ENCODE measurements at places on chromosomes 5 and 9. TPM values are rescaled to one million over a fixed set of nuclear protein-coding genes. Genes with fewer than 3 reads are reported as not detected.

DNA sequence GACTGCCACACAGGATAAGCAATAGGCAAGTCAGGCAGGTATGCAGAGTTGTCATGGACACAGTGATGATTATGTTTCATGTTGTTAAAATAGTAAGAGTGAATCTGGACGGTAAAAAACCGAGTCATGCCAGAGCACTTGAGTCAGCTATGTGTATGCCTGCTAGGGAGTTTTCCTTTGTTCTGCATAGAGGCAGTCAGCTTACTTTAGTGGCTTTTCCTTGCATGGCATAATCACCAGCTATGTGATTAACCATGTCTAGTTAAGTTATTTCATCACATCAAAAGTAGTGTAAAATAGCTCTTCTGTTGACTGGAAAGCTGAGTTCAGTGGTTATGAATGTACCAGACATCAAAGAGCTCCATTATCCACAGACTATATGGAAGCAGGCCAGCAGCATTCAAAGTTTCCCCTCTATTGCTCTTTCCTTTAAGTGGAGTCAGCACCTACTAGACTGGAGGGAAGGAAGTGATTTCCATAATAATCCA is 989.8 kb downstream of the TLE1 start:
- DNase-seq = peak; percentile 81

DNA sequence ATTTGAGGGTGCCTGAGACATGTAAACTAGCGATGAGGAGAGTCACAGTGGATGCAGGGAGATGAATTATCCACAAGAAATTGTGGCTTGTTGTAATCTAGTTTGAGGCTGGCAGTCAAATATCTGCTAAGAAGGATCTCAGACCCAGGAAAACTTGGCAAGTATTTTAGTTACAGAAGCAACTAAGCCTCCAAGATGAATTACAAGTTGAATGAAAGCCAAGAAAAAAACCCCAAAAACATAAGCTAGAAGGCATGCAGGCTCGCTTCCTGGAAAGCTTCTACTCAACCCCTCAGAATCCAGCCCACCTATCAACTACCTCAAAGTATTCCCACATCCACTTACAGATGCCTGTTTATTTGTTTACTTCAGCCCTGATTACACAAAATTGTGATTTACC is 696.9 kb downstream of the MAT2B start:
- peak; percentile 15 for DNase-seq

The LYRM7 gene
- 8.4 TPM for total RNA-seq

DNA sequence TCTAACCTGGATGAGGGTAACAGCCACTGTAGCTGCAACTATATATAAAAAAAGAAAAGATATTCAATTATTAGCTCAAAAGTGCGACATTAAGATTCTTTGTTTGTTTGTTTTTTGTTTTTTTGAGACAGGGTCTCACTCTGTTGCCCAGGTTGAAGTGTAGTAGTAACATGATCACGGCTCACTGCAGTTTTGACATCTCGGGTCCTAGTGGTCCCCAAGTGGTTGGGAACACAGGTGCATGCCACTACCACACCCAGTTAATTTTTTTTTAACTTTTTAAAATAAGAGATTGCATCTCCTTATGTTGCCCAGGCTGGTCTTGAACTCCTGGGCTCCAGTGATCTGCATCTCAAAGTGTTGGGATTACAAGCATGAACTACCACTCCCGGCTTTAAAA is 61.8 kb downstream of the MEF2C start:
- DNase-seq = no peak

The TAF11L10 gene
- total RNA-seq = not detected

- no peak for DNase-seq
These were observed 71.4 kb downstream of the SEMA4D start for GRCh38 chr9:89426384-89426961.

DNA sequence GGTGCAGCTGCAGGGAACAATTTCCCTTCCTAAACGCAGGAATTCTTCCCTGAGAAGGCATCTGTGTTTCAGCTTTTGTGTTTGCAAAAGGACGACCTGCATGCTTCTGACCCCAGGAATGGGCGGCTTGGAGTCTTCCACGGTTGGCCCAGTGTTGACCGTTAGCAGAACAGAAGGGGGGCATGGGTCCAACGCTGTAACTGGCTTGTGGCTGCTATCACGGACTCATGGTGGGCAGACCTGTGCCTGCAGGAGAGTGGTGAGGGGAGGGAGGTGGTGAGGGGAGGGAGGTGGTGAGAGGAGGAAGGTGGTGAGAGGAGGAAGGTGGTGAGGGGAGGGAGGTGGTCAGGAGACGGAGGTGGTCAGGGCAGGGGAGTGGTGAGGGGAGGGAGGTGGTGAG is 388.6 kb upstream of the IRX4 start:
- no peak for DNase-seq

The APBA1 gene
- total RNA-seq = 0.69 TPM

DNA sequence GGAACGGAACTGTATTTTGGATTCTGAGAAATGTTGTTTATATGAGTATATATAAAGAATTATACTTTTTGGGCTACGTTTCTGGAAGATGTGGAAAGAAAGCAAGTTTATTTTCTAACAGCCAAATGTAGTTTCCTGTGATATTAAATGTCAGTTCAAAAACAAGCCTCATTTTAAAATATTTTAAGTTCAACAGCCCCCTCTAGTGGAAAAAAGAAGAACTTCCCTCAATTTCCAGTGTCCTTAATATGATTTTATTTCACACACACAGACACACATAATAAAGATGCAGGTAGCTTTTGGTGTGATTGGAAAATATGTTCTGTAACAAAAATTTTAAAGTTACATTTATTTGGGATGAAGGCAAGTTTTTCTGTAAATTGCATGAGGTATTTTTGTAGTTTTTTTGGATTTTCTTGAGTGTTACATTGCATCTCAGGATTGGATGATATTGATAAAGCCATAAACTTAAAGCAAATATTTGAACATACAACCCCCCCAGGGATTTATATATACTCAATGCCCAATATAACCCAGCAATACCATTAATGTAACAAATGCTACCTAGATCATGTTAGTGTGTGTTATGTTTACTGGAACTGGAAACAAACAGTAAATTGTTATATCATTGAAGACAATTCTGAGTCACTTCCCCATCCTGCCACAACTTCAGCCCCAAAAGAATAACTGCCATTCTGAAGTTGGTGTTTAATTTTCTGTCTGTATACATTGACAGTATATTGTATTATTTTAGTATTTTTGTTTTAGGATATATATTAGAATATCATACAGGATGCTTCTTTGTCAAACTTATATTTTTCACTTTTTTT is 54.0 kb downstream of the CCDC171 start:
- DNase-seq = peak; percentile 61

DNA sequence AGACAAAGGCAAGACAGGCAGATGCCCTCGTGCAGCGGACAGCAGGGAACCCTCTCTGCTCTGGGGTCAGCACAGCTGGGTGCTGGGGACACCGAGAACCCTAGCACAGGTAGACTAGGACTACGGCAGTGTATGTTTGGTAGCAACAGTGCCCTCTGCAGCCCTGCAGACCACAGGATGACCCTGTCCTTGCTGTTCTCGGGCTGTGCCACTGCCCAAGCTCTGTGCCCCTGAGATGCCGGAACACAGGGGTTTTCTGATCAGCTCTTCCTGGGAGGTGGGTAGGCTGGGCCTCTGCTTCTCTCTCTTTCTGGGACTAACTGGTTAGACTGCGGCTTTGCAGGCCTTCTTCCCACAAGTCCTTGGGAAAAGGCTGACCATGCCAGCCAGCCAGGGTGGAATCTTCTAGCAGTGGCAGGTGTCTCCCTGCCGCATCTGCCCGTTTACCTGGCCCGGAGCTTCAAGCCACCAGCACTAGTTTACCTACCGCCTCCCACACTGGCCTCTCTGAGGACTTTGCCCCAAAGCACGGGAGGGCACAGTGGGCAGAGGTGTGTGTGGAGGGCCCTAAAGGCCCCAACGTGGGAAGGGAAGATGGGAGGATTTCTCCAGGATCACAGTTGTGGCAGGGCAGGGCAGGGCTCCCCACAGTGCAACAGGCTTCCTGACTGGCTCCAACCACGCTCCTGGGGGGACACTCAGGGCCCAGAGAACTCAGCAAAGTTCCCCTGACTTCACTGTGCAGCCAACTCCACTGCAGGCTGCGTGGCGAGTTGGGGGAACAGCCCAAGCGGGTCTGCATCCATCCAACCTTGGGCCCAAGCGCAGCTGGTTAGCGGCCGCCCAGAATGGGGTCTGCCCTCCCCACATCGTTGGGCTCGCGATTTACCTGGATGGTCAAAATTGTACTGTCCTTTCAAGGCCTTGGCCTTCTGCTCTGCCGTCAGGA is 1.2 kb downstream of the UCK1 start:
- DNase-seq = no peak

DNA sequence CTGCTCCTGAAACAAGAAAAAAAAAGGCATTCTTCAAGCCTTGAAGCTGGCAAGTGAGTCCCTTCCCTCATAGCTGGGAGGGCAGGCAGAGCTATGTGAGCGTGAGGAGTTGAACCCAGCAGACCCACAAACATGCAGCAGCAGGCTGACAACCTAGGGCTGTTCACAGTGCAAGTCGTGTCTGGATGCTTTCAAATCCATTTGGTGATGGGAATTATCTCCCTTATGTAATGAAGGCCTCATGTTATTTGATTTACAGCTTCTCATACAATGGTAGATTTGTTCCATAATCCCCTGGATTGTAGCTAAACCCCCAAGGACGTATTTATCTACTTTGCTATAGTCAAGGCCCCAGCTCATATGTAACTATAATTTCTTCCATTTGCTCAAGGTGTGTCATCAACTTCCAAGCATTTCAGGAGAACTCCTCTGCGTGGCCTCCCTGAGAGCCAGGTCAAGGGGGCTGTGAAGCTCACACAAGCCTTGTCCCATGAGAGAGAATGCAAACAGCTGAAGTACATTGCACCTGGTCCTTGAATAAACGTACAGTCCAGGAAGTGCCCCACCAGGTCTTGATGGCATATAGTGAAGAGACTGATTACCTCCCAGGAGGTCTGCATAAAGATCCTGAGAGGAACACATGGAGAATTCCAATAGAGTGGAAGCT is 124.8 kb upstream of the SLC1A3 start:
- DNase-seq = no peak

The LPAR1 gene
- 33.8 TPM for total RNA-seq

GRCh38 chr5:83400241-83400640 is 71.3 kb upstream of the VCAN start:
- no peak for DNase-seq

The SAXO1 gene
- 0.10 TPM for total RNA-seq

The SPINK7 gene
- total RNA-seq = not detected

- DNase-seq = no peak
These were observed 65.0 kb downstream of the NSUN2 start for GRCh38 chr5:6567835-6568234.

DNA sequence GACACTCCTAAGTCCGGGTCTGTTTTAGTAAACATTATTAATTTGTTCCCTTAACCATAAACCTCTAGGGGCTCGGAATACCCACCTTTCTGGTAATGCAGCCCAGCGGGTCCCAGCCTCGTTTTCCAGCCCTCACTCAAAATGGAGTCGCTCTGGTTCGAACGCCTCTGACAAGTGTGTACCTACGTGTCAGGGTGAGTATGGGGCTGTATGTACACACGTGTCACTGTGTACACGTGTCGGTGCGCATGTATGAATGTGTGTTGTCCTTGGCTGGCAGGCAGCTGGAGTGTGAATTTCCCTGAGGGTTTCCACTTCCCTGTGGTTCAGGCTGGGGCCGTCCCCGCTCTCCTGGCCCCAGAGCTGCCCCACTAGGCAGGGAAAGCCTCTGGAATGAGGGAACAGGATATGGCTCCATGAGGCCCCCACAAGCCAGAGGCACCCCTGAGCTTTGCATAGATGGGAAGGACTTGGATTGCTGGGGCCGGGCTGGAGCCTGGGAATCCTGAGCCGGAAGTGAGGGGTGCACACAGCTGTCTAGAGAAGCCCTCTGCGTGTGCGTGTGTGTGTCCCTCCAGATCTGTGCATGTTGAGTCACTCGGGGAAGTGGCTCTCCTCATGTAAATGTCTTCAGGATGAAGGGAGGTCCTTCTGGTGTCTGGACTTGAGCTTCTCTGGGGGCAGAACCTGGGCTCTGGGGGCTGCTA is 160.8 kb upstream of the IER5L start:
- peak; percentile 39 for DNase-seq

DNA sequence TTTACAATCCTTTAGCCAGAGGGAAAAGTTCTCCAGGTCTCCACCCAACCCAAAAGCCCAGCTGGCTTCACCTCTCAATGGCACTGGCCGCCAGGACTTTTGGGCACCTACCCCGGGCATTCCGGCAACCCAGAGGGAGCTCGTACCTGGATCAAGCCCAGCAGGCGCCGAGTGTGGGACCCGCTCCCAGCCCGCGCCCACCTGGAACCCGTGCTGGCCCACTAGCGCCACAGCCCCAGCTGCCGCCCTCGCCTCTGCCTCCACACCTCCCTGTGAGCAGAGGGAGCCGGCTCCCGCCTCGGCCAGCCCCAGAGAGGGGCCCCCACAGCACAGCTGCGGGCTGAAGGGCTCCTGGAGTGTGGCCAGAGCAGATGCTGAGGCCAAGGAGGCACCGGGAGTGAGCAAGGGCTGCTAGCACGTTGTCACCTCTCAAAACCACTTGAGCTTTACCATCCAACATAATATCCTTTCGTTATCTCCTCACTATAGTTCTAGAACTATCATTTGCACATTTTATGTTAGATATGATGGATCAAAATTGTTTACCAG is 69.7 kb downstream of the GCNT1 start:
- no peak for DNase-seq

The TYRP1 gene
- total RNA-seq = 13.4 TPM

- DNase-seq = no peak
These were observed 19.7 kb downstream of the OR2V2 start for GRCh38 chr5:181166812-181167733.

- DNase-seq = peak; percentile 65
These were observed 162.5 kb downstream of the ELAVL2 start for GRCh38 chr9:23663536-23663935.

GRCh38 chr9:74724317-74724716 is 163.4 kb downstream of the TRPM6 start:
- DNase-seq = no peak

DNA sequence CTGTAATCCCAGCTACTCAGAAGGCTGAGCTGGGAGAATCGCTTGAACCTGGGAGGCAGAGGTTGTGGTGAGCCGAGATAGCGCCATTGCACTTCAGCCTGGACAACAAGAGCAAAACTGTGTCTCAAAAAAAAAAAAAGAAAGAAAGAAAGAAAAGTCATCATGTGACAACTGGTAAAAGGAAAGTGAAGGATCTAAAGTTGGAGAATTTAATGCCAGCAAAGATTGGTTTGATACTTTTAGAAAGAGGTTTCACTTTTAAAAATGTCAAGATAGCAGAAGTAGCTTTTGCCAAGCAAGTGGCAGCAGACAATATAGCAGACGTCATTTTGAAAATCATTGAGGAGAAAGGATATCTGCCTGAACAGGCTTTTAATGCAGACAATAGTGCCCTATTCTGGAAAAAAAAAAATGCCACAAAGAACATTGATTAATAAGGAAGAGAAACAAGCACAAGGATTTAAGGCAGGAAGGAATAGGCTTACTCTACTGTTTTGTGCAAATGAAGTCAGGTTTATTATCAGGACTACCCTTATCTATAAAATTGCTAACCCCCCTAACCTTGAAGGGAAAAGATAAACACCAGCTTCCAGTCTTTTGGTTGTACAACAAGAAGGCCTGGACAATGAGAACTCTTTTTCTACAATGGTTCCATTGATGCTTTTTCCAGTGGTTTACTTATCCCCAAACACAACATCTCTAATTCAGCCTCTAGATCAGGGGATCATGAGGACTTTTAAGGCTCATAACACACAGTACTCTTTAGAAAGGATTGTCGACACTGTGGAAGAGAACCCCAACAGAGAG is 12.0 kb downstream of the PKD2L2 start:
- DNase-seq = peak; percentile 15

The ZNG1E gene
- 21.3 TPM for total RNA-seq

- DNase-seq = no peak
These were observed 15.4 kb downstream of the CCT5 start for GRCh38 chr5:10265245-10266109.

GRCh38 chr9:76637416-76637815 is 126.8 kb upstream of the PCA3 start:
- no peak for DNase-seq

GRCh38 chr9:34456151-34456550 is 2.2 kb downstream of the FAM219A start:
- DNase-seq = no peak
